ENCODE measurements at places on chromosomes 7 and 10.

DNA sequence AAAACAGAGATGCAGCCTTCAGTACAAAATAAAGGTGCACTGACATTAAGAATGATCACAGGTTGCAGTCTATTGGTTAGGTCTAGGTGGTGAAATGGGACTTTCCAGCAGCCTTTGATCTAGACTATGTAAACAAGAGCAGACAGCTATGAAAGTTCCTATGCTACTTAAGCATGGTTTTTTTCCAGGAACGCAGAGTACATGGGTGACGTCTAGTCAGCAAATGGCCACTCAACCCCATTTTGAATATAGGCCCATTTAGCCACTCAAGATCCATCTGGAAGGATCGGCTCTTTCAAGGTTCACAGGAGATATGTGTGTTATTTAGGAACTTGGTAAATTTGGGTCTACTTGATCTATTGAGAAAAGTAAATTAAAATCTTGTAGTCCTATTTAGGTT lies 1424.6 kb upstream of the LRRTM3 start:
- DNase-seq: no peak

DNA sequence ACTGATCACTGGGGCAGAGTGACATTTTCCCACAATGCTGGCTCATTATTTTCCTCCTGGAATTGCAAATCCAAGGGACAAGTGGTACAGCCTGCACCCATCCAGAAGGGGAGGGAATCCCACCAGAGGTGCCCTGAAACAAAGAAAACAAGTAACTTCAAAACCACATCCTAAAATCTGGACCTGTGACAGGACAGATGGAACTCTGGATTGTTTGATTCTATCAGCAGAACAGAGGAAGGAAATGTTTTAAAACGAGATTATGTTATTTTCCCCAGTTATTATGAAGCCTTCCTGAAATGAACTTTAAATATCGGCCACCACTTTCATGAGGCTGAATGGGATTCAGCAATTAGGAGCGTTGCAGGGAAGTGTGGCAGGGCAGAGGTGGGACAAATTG lies 62.2 kb upstream of the ECHDC3 start:
- DNase-seq: no peak

DNA sequence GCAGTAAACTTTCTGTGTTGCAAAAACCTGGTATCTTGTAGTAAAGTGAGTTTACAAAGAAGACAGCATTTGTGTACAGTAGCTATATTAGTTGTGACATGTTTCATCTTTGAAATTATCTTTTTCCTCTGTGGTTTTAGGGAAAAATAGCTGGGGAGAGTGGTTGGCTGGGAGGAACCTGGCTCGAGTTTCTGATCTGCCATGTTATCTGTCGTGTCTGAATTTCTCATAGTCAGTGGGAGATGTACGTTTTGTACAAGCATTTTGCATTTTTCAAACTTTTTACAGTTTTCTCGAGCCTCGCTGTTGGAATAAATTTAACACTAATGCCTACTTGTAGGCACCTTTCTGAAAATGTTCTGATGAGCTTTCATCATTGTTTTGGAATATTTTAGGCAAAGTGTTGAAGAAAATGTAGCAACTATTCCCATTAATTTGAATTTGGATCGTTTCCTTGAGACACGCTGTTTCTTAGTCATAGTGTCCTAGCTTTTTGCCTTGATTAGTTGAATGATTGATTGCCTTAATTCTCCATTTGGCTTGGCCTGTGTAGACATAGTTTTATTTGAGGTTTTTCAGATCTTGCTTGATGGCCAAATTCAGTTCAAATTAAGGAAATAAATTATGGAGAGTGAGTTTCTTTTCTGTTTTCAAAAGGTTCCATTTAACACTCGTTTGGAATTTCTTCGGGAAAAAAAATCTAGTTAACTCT lies 65.1 kb downstream of the CAMK1D start:
- DNase-seq: peak; percentile 44

- DNase-seq: no peak
Observed at GRCh38 chr10:28664369-28664740, 13.0 kb upstream of the BAMBI start.

- DNase-seq: peak; percentile 43
Observed at GRCh38 chr10:102230264-102230860, 4.3 kb downstream of the ELOVL3 start.

GRCh38 chr7:35605760-35606159 lies 89.2 kb downstream of the HERPUD2 start:
- peak; percentile 40 for DNase-seq

DNA sequence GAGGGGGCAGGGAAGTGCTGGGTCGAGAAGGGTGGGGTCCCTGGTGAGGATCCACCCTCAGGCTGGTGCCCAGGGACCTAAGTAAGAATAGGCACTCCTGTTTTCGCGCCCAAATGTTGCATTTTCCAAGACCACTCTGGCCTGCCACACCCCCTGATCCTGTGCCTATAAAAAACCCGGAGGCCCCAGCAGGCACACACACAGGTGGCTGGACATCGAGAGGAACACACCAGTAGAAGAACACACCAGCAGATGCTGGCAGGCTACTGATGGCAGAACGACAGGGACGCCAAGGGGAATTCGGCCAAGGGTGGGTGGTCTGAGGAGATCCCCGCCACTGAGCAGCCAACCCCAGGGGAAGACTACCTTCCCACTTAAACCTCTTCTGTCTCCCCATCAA lies 633.9 kb upstream of the POT1 start:
- DNase-seq: no peak

- no peak for DNase-seq
Observed at GRCh38 chr10:82400841-82401240, 525.8 kb downstream of the NRG3 start.

DNA sequence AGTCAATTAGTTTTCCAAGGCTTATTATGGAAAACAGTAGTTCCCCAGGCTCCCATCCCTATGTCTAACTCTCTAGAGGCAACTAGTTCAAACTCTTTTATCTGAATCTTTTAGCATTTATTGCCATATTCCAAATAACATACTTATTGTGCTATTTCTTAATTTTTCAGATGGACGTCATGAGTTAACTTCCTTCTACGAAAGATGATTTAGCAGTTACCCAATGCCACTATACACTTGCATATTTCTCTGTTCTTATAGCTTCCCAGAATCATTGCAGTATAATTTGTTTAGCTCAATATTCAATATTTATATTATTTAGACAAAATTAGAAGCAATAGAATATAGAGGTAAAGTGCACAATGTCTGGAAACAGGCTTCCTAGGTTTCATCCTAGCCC lies 52.8 kb downstream of the REEP3 start:
- no peak for DNase-seq

GRCh38 chr10:4262870-4263600 lies 478.0 kb upstream of the KLF6 start:
- no peak for DNase-seq

GRCh38 chr10:103620352-103620740 lies 126.8 kb downstream of the NEURL1 start:
- no peak for DNase-seq

DNA sequence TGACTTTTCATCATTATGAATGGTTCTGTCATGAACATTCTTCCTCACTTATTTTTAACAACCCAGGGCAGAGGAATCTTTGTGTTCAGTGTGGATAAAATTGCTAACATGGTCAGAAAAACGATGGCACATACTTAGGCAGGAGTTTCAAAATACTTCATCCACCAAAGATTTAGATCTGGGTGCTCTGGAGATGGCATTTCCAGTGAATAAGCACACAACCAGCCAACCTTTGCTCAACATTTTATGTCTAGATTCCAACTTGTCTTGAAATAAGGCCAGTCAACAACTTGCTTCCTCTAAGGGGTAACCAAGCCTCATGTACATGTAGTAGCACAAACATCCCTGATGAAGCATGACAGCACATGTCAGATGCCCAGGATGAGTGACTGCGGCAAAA lies 33.4 kb upstream of the ADRB1 start:
- DNase-seq: no peak

DNA sequence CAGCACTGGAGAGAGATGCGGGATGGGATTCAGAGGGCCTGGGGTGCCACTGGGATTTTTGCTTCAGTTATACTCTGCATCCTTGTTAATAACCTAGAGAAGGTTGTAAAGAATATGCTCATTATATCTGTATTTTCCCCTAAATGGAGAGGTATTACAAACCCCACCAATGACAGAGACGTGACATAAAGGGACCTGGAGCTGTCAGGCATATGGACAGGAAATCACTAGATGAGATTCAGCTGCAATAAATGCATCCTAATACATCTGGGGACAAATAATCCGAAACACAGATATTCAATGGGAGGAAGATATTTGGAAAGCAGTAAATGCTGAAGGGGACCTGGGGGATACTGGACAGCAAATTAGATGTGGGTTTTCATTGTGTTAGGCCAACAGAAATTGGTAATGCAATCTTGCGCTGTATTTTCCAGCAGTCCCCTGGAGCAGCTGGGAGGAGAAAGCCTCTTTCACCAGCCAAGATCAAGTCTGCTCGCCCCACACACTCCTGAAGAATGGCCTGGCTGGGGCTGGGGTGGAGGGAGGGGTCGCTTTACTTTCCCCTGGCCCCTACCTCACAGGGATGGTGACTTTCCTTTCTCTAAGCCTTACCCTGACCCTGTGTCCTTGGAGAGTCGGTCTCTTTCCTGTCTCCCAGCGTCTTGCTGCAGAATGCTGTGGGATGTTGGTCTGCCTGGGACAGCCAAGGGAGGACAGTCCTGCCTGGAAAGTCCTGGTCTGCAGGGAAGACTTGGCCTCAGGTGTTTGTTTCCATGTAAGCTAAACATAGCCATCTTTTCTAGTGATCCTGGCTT lies 653.8 kb downstream of the LRMDA start:
- no peak for DNase-seq

- DNase-seq: no peak
Observed at GRCh38 chr7:54841772-54842697, 83.0 kb upstream of the SEC61G start.

- peak; percentile 11 for DNase-seq
Observed at GRCh38 chr7:125059861-125060456, 130.3 kb upstream of the POT1 start.

DNA sequence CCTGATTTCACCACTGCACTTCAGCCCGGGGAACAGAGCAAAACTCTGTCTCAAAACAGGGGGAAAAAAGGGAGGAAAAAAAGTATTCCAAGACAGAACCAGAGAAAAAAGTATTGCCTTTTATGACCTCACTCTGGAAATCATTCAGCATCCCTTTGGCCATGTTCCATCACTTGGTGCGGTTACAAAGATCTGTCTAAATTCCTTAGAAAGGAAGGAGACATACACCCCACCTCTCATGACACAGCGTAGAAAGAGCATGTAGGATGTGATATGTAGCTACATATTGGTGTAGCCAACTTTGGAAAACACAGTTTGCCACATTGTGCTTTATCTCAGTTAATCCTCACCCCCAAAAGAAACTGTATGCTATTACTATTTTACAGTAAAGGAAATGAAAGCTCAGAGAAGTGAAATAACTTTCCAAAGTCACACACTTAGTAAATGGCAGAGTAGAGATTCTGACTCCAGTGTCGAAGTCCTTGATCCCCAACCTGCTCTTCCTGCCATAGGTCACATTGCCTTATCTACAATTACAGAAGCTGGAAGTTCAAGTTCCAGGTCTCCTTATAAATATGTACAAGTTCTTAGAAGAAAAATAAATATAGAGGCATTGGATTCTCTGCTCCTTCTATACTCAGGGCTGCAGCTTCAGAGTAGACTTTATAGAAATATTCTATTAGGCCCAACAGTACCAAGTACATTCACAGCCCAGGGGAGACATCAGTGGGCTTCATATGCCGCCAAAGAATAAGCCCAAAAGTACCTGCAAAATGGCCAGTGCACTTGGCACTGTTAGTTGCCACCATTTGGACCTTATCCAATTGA lies 91.6 kb upstream of the KMT2E start:
- DNase-seq: no peak

GRCh38 chr10:100977436-100977835 lies 8.1 kb downstream of the SEMA4G start:
- no peak for DNase-seq

- DNase-seq: peak; percentile 6
Observed at GRCh38 chr10:69516316-69516715, 56.9 kb downstream of the NEUROG3 start.

DNA sequence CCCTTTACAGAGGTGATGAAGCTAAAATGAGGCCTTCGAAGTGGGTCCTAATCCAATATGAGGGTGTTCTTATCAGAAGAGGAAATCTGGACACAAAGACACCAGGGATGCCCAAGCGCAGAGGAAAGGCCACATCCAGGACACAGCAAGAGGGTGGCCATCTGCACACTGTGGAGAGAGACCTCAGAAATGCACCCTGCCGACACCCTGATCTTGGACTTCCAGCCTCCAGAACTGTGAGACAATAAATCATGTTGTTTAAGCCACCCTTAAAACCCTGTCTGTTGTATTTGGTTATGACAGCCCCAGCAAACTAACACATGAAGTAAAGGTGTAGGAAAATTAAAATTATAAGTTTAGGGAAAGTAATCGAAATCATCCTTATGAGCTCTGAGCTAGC lies 64.0 kb downstream of the CDC123 start:
- no peak for DNase-seq

- no peak for DNase-seq
Observed at GRCh38 chr10:98916526-98917125, 319.0 kb downstream of the HPSE2 start.

- DNase-seq: no peak
Observed at GRCh38 chr10:27344568-27345454, 104.2 kb upstream of the ACBD5 start.

GRCh38 chr10:31876652-31877352 lies 51.8 kb downstream of the ARHGAP12 start:
- no peak for DNase-seq

DNA sequence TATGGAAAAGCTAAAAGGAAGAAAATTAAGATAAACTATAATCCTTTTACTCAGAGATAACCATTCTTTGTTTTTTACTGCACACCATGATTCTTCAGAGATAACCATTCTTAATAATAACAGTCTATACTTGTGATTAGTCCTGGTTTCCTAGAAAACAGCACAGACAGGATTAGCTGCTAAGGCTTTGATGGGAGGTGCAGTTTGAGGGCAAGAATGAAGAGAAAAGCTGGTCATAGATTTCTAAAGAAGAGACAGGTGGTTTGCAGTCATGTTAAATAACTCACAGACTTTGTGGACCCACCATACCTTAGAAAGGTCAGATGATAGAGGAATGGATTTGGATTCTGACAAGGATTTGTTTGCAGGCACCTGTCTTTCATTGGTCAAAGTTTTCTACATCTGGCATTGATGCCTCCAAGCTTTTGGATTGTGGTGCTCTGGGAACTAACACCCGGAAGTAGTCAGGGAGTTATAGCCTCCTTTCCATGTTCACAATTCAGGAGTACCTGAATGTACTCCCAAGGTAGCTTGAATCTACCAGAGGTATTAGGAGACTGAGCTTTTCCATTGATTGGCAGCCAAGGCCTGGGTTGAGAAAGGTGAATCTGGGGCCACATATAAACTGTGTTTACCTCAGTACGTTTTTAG lies 3.7 kb downstream of the SMC3 start:
- no peak for DNase-seq

DNA sequence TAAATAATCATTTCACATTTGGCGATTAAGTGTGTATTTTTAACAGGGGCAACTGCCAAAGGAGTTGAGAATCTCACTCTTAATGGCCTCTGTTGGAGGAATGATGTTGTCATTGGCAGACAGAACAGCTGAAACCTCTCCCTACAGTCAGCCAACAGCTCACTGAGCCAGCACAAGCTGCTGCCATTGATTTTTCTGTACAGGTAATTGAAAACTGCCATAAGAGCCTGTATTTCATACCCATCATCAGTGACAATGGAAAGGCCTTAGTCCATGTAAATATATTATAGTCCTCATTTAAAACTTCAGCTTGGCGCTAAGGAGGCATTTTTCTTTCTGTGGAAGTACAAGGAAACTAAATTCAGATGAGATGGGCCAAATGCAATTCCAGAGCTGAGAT lies 28.1 kb upstream of the PTN start:
- DNase-seq: no peak

- DNase-seq: no peak
Observed at GRCh38 chr7:47195641-47196040, 386.3 kb downstream of the TNS3 start.

Data from GM03348 (cell line).